Anterior cingulate cortex (tissue), 58 donors: ENCODE measurements at places on chromosomes 5 and 9.
A peak's percentile ranks its signal among the peaks of the same experiment; 100 is the strongest.

GRCh38 chr9:87556039-87556438 is 58.4 kb downstream of the DAPK1 start:
- DNase-seq: no peak

GRCh38 chr9:115522912-115523311 is 405.0 kb upstream of the TNC start:
- no peak for DNase-seq

DNA sequence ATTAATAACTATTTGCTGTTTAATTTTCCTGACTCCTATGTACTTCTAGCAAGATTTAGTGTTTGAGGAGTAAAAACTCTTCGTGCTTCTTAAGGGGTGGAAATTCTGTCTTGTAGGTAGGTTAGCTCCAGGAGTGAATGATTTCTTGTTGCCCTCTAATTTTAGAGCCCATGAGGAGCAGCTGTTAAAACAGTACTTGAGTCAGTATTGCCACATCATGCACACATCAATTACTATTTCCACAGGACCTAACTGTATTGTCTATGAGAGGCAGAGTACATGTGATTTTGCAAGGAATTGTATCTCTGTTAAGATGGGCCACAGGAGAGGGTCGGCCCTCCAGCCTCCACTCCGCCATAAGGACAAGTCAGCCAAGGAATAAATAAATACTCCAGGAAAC is 91.2 kb downstream of the PDZD2 start:
- DNase-seq: no peak

- DNase-seq: no peak
Measured at GRCh38 chr5:170362102-170362501, 27.1 kb downstream of the KCNMB1 start.

- DNase-seq: no peak
Measured at GRCh38 chr5:132480546-132480892, 10.1 kb downstream of the IRF1 start.

DNA sequence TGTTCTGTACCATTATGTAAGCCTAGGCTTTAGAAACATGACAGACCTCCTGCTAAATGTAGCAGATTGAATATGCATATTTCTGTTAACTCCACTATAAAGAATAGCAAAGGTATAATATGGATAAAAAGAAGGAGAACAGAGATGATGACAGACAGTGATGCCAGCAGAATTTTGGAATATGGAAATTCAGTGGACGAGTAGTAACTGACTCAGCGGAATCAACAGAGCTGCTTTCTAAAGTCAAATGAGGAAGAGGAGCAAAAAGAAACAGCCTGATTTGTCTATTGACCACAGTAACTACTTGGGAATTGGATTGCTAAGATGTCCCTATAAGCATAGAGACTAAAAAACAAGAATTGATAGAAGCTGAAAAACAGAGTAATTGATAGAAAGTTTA is 8.0 kb downstream of the GPR21 start:
- DNase-seq: no peak

GRCh38 chr5:92313385-92313784 is 930.3 kb upstream of the ARRDC3 start:
- no peak for DNase-seq

DNA sequence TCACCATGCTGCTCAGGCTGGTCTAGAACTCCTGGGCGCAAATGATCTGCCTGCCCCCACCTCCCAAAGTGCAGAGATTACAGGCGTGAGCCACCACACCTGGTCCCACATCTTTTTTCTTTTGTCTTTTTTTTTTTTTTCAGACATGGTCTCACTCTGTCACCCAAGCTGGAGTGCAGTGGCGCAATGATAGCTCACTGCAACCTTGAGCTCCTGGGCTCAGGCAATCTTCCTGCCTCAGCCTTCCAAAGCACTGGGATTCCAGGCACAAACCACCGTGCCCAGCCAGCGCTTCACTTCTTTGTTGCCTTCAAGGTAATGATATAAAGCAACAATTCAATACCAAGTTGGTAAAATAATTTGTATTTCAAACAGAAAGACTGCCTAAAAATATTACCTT is 78.8 kb downstream of the USP20 start:
- no peak for DNase-seq

- DNase-seq: no peak
Measured at GRCh38 chr5:112757468-112758208, 20.0 kb downstream of the APC start.

- no peak for DNase-seq
Measured at GRCh38 chr9:121179930-121180681, 21.6 kb downstream of the RAB14 start.

GRCh38 chr5:172503925-172504700 is 49.8 kb upstream of the SH3PXD2B start:
- no peak for DNase-seq

DNA sequence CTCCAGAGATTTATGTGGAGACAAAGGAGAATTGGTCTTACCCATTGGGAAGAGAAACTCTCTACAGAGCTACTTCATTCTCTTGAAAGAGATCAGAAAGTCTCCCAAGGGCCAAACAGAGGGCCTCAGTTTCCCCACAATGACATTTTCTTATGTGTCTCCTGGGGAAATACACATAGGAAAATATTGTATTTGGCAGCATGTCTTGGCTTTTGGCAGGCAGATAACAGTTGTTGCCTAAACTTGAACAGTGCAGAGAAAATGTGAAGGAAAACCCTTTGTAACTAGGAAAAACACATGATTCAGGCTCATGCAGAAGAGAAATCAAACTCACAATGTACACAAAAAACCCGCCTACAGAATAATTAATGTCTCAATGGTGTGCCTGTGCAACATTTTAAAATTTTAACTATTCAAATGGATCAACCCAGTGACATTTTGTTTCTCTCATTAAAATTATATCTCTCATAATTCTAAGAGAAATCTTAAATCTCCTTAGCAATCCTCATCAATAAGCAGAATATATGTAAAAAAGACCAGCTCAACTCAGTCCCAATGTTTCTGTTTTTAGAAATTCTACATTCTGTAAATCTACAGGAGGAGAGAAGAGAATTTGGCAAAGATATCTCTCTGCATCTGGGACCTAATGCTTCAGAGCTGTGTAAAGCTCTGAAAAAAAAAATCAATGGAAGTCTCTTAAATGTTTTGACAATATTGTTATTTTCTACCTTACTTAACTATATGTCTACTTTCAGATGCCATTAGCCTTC is 205.1 kb downstream of the ADAMTSL1 start:
- no peak for DNase-seq

DNA sequence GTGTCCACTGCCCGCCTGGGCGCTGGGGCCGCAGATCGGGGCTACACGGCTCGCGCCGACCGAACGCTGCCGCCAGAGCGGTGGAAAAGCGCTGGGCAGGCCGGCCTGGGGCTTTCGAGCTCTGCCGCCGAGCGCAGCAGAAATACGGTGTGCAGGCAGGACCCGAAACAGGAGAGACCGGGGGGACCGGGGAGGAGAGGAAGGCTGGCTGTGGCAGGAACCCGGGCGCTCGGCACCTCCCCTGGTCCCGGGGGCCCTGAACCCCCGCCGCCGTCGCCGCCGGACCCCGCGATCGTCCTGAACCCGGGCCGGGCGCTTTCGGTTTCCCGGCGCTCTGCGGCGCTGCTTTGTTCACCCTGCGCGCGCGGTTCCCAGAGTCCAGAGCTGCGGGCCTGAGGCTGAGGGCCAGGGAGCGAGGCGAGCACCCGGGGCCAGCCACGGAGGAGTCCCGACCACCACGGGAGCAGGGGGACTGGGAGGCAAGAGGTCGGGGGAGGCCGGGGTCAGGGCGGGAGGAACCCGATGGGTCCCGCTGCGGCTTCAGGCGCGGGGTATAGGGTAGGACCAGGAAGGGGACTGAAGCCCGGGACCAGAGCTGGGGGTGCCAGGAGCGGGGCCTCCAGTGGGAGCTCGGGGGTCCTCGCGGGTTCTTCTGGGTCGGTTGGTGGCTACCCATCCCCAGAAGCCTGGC is 12.0 kb downstream of the IRX2 start:
- DNase-seq: no peak

DNA sequence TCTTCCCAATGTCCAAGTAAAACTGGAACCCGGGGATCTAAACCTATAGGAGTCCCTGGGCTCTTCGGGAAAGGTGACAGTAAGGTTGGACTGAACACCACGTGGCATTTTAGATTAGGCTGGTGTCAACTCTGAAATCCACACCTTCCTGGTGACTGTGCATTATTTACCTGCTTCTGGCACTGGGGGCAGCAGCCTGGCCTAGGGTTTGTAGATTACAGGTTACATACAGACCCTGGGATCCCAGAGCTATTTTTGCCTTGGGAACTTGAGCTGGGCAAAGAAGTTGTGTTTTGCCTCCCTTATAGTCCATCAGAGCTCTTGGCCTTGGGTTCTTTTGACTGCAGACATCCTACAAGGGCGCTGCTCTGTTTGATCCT is 173.2 kb downstream of the DAB2IP start:
- no peak for DNase-seq

- no peak for DNase-seq
Measured at GRCh38 chr5:56247592-56247991, 14.5 kb upstream of the ANKRD55 start.

GRCh38 chr9:26329974-26330373 is 562.6 kb downstream of the CAAP1 start:
- no peak for DNase-seq

DNA sequence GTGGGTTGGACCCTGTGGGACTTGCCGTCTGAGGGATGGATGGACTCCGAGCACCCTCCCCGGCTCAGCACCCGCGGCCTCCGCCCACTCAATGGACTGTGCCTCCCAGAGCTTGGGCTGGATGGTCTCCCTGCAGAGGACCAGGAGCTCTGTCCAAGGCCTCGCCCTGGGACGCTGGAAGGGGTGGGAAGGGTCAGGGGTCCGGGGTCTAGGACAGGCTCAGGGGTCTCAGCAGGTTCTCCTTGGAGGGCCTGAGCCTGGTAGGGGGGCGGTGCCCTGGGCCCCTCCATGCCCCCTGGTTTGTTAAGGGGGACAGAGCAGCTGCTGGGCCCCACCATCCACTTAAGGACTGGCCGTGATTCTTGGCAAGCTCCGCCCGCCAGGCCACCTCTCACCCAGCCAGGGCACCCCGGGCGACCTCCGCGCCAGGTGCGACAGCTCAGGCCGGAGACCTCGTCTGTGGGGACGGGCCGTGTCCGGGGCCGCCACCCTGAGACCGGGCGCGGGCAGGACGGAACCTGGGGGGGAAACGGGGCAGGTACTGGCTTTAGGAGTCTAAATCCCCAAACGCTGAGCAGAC is 29.2 kb downstream of the EXOC3 start:
- peak; percentile 38 for DNase-seq

GRCh38 chr5:158133369-158133768 is 274.4 kb upstream of the CLINT1 start:
- no peak for DNase-seq

DNA sequence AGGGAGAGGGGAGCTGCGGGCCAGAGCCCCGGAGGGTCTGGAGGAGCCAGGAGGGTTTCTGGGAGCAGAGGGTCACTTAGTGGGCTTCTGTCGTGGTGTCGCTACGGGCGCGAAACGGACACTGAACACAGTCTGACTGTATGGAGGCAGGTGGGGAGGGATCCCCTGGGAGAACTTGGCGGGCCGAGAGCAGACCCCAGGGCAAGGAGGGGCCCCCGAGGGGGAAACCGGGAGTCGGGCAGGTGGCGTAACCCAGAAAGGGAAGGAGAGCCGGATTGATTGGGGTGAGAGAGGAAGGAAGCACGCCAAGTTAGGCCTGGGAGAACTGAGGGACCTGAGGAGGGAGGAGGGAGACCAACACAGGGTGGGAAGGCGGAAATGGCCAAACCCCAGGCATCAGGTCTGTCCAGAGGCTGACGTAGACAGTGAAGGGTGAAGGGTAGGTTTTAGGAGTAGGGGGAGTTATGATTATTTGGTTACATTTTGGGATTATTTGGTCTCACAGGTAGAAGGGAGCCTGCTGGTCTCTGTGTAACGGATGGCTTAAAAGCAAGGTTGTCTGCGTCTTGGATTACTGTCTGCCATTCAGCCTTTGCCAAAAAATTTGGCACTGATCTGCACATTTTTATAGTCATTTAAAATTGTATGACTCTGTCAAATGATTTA is 3.3 kb upstream of the MSMP start:
- peak; percentile 76 for DNase-seq

DNA sequence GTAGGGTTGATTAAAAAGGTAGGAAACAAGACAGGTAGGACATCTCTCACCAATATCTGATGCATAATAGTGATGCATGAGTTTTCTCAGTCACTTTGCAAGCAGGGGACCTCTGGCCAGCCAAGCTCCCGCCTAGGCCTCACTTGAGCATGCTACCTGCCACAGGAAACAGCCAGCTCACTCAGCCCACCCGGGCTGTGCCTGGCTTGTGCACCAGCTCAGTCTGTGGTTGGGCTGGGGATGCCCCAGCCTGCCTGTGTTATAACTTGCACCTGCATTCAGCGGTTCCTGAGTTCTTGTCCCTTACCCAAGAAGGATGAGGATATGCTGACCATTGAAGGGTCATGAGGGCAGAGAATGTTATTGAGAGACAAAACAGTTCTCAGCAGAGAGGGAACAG is 172.8 kb upstream of the PLCXD3 start:
- no peak for DNase-seq

- DNase-seq: peak; percentile 56
Measured at GRCh38 chr9:128724744-128725211, 851 bp upstream of the ZDHHC12 start.
